Hippocampal formation (tissue), 2 donors: ENCODE measurements at places on chromosomes 2 and 18.

DNA sequence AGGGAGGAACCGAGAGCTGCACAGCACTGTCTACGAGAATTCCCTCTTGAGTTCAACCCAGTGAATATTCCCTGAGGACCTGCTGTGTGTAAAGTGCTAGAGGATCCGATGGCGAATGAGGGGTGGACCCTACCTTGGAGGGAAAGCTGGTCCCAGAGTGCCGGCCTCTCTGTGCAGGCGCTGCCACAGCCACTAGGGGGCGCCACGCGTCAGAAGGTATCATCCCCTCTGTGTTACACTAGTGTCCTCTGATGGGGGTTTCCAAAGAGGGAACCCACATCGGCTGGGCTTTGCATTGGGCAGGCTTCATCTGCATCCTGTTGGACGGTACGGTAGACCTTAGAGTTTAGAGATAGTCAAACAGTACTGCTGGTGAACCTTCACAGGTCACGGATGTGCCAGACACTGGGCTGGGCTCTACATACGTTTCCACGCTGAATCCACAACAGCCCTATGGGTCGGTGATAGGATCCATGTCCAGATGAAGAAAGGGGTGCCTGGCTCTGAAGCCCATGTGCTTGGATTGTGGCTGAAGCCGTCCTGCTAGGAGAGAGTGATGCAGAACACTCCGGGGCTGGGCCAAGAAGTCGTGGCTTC, 39.0 kb downstream of the COA5 start:
- DNase-seq = no peak

- DNase-seq = no peak
Observed at GRCh38 chr18:43525169-43525568, 247.9 kb upstream of the SYT4 start.

- DNase-seq = no peak
Observed at GRCh38 chr18:59763541-59764136, 66.4 kb upstream of the CCBE1 start.

DNA sequence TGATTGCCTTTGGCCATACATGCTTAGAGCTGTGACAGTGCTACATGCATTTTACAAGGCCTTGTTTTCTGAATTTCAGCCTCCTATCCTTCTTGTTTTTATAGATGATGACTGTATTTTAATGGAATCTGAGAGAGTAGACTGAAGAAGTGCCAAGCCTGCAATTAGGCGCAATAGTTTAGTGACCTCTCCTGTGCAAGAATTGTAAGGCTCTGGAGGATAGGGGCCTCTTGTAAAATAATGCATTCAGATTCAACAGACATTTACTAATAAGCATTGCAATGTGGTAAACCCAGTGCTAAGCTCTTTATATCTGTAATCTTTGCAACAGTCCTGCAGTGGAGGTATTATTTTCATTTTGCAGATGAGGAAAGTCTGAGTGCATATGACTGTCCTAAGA, 105.5 kb downstream of the TDRD15 start:
- DNase-seq = no peak

DNA sequence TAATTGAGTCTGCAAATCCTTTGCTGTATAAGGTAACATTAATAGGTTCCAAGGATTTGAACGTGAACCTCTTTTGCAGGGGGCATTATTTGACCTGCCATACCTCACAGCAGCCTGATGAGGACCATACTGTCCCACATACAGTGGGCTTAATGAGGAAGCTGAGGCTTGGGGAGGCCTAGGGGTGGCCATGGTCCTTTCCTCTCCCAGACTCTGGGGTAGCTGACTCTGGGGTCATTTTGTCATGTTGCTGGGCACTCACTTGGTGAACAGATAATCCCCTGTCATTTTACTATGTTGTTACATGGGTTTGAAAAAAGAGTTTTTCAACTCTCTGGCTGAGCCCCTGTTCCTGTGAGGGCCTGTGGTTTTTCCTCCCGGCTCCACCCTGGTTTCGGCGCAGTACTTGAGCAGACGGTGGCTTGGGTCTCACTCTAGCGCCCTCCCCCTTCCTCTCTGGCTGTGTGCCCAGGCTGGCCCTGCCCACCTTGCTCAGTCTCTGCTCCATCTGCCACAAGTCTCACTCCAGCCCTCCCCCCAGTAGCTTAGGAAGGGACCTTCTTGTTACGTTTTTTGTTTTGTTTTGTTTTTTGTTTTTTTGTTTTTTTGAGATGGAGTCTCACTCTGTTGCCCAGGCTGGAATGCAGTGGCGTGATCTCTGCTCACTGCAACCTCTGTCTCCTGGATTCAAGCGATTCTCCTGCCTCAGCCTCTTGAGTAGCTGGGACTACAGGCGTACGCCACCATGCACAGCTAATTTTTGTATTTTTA, 21.0 kb downstream of the INPP4A start:
- DNase-seq = no peak

DNA sequence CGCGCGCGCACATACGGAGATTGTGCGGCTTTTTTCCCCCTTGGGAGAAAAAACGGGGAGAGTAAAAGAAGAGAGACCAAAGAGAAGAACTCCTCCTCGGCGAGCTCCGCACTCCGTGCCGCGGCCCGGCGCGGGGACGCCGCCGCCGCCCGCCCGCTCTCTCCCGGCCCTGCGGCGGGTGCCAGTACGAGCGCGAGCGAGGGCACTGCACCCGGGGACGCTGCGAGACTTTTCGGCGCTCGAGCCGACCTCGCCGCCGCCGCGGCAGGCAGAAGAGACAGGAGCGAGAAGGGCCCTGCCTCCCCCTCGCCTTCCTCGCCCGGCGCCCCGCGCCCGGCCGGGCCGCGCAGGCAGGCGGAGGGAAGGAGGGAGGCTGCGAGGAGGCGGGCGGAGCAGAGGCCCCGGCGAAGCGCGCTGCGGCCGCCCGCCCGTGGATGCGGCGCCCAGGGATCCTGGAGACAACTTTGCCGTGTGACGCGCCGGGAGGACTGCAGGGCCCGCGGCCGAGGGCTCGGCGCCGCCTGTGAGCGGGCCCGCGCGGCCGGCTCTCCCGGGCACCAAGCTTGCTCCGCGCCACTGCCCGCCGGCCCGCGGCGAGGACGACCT, 857 bp upstream of the INHBB start:
- no peak for DNase-seq

DNA sequence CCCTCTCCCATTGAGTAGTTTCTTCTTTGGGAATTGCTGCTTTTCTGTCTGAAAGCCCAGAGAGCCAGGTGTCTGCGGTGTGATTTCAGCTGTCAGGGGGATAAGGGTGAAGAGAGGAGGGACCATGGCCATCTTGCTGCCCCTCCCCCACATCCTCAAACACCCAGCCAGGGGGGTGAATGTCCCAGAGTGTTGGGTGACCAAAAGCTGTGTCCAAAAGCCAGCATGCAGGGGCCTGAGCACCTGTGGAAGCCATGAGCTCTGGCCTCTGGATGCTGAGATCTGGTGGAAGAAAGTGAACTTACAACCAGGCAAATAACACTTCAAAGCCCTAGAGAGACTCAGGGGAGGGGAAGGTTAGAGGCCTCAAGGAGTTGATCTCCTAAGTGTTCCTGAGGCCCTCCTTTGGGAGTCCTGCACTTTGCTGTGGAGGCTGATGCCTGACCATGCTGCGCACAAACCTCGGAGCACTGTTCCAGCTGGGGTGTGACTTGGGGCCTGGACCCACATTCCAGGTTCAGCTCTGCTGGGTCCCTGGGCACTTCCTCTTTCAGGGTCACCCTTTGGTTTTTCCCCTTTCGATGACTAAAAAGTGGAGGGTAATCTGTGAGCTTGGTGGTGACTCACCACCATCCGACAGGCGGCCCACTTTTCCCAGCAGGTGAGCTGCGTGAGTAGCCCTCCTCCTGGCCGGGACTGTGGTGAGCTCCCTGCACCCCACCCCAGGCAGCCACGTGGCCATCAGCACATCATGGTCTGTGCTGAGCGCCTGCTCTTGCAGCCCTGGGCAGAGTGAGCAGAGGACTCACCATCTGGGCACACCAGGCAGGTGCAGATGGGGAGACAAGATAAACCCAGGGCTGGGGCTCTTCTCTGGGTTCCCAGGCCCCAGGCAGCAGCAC, 66.8 kb upstream of the FOSL2 start:
- DNase-seq = no peak

DNA sequence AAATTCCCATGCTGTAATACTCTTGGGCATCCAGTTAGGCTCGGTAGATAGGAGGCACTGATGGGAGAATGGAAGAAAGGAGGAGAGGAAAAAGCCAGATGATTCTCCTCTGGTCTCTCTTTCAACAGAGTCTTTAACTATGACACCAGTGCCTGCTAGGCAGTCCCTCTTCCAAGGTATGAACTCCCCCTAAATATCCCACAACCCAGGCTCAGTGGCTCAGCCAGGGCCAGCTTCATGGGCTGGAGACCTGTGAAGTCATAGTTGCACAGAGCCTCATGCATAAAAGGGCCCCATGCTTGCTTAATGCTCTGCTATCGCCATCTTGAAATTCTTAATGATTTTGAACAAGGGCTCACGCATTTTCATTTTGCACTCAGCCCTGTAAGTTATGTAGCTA, 869.2 kb upstream of the GCFC2 start:
- no peak for DNase-seq

- no peak for DNase-seq
Observed at GRCh38 chr2:23561088-23561487, 176.1 kb downstream of the KLHL29 start.

DNA sequence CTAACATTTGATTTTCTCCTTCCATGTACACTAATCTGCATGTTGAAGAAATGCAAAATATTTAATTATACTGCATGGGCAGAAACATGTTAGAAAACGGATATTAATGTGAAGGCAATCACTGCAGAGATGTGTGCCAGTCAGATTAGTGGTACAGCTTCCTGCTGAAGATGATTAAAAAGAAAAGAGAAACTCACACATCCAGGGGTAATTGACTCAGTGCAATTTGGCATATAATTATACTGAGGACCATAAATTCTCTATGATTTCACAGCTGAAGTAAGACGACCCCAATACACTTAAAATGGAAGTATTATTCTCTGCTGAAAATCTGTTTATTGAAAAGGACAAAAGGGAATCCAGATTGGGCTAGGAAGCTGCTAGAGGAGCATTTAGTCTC, 243.4 kb downstream of the TGIF1 start:
- DNase-seq = no peak

DNA sequence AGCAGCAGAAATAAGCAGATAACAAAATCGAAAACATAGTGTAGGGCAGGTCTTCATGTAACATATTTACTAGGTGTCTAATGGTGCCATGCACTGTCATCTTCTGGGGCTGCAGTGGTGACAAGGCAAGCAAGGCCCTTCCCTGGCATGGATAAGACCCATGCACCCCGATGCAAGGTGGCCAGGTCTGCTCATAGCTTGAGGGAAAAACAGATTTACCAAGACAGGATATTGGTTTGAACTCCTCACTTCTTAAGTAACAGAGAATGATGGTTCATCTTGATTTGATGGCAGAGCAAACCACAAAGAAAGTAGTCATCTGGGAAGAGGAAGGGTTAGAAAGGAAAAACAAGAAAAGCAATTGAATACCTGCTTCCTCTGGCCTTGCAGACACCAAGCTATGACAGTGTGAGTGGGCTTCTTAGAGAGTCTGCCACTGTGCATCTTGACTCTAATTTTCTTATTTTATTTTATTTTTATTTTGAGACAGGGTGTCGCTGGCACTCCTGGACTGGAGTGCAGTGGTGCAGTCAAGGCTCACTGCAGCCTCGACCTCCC, 35.8 kb upstream of the EML6 start:
- DNase-seq = no peak

DNA sequence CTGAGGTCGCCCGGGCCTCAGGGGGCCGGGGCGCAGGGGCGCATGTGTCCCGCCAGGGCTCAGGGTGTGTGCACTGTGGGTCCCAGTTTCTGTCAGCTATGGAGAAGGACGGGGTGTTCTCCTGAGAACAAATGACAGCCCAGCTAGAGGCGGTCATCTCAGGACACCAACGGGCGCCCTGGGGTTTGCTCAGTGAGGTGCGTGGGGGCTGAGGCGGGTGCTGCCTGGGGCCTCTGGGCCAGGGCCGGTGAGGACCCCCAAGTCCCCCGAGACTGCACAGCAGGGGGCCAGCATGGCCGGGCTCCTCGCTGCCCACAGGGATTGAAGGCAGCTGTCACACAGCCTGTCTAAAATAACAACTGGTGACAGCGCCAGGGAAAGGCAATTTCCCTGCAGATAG, 808.8 kb upstream of the SOX11 start:
- no peak for DNase-seq

- DNase-seq = no peak
Observed at GRCh38 chr2:237223201-237223861, 137.6 kb downstream of the COPS8 start.
